ENCODE measurements at places on chromosomes 2 and 18.
A peak's percentile ranks its signal among the peaks of the same experiment; 100 is the strongest.

DNA sequence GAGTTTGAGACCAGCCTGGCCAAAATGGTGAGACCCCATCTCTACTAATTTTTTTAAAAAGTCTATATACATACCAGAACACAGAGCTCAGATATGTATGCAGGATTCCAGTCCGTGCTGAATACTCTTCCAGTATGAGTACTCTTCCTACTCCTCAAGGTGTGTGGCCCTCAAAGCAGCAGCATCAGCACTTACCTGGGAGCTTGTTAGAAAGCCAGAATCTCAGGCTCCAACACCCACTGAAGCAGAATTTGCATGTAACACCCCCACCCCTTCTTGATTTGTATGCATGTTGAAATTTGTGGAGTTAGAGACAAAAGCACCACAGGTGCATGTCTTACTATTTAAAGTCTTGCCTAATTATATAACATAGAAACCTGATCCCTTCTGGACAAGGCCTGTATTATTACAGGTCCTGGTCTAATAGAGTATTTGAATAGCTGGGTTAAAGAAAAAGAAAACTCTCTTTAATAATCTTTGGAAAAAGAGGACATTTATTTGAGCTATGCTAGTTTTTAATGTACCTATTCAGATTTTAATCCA is 50.3 kb upstream of the NFE2L2 start:
- no peak for DNase-seq

DNA sequence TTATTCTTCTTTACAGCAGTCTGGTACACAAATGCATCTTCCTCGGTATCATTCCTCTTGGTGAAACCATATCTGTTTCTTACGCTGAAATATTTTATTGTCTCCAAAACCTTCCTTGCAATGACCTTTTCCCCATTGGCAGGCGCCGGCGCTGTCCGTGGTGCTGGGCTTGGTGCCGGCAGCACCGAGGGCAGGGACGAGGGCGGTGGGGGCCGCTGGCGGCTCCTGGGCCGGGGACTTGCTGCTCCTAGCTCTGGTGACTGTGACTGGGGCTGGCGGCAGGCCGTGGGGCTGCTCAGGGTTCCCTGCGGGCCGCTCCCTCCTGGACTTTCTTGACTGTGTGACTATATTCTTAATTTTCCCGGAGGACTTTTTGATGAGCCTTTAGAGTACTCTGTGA is 72.5 kb downstream of the GPR39 start:
- DNase-seq = no peak

- no peak for DNase-seq
Observed at GRCh38 chr2:85222792-85223191, 89.6 kb downstream of the TCF7L1 start.

DNA sequence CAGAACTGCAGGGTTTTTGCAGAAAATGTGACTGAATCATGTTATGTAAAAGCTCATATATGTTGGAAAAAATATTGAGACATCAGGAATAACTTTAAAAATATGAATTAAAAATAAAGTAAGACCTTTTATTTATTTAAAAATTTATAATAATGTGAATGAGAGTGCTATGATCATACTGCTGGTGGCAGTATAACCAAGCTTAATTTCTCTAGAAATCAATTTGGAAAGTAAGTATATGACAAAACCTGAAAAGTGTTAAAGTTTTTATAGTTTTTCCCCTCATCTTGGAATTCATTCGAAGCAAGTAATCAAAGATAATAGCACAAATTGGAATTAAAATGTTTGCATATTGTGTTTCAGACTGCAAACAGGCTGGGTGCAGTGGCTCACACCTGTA is 7.5 kb downstream of the SLC39A10 start:
- DNase-seq = no peak

DNA sequence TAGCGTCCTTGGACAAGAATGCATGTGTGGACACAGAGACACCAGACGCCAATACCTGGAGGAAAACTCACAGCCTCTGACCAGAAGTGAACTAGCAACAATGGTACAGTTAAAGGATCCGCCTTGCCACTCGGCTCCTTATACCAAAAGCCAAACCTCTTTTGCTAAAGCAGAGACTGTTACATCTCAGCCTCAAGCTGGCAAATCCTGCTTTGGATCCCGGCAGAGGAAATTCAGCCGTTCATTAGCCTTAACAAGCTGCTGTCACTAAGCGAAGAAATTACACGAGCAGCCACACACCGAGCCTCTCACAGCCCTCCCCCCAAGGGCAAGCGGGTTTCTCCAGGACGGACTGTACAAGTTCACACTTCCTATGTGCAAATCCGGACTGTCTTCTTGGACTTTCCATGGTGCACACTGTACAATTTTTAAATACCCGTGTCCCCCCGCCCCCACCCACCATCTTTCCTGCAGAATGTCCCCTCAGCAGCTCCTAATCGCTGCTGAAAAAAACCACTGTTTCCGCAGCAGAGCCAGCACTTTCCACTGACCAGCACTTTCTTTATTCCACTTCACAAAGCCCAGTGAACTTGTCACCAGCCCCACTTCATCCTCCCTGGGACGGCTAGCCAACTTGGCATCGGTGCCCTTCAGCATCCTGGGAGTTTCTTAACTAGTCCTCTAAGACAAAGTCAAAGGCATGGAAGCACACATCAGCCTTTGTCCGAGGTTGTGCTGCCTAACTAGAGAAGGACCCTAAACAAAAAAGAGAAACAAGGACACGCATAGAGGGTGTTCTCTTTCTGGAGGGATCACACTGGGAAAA is 1.5 kb downstream of the KLF7 start:
- DNase-seq = peak; percentile 85

DNA sequence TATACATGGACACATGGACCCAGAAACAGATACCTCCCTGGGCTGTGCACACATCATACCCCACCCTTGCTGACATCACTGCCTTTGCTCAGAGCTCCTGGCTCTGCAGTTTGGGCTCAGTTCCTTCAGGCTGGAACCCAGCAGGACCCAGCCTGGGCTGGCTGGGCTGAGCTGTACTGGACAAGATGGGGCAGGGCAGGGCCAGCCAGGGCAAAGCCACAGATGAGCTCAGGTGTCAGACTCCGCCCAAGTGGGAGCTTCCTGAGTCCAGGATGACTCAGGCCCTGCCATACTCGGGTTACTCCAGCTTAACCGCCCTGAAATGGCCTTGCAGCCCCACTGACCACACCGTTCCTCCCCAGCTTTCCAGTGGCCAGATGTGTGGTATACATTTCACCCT is 284.9 kb downstream of the OSR1 start:
- DNase-seq = peak; percentile 18

GRCh38 chr2:226511311-226511710 is 288.3 kb downstream of the IRS1 start:
- DNase-seq = no peak

DNA sequence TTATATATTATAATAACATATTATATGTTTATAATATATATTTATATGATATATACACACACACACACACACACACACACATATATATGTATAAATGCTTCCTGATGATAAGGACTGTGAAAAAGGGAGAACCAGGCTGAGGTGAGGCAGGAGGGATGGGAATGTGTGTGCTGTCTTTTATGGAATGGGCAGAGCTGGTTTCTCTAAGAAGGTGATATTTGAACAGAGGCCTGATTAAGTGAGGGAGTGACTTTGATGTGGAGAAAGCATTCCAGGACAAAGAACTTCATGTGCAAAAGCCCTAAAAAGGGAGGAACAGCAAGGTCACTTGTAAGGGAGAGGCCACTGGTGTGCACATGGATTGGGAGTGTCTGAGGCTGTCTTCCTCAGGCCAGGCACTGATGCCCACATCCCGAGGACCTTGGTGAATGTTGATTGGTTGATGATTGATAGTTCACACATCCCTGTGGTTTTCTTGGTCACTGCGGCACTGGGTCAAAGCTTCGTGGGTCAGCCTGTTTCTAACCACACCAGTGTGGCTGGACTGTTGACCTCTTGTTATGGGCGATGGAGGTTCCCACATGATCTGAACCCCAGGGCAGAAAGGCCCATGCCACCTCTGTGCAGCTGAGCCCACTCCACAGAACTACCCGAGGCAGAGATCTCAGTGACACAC is 196.9 kb downstream of the MYCN start:
- no peak for DNase-seq

- DNase-seq = no peak
Observed at GRCh38 chr18:56455141-56455540, 183.3 kb downstream of the TXNL1 start.

- DNase-seq = no peak
Observed at GRCh38 chr2:28480403-28481049, 15.3 kb upstream of the PLB1 start.

DNA sequence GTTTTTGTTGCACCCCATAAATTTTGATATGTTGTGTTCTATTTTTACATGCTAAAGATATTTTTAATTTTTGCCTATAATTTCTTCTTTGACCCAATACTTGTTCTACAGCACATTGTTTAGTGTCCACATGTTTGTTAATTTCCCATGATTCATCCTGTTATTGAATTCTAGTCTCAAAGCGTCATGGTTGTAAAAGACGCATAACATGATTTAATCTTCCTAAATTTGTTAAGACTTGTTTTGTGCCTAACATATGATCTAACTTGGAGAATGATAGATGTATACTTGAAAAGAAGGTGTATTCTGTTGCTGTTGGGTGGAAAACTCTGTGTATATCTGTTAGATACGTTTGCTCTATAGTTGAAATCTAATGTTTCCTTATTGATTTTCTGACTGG is 27.1 kb upstream of the SULT1C3 start:
- DNase-seq = no peak

DNA sequence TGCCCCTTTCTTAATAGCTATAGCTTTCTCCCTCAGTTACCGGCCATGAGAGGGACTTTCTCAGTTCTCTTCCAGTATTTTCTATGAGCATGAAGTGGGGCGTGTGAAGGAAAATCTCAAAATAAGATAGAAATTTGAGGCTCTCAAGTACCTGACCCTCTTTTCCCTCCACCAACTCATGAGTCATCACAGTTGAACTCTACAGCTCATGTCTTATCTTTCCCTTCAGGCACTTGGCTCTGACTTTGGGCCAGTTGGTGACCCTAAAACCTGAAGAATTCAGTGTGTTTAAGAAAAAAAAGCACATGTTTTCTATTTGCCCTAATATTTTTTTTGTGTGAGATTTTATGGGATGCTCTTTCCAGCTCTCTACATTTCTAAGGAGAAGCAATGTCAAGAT is 896.7 kb upstream of the ZEB2 start:
- DNase-seq = no peak

DNA sequence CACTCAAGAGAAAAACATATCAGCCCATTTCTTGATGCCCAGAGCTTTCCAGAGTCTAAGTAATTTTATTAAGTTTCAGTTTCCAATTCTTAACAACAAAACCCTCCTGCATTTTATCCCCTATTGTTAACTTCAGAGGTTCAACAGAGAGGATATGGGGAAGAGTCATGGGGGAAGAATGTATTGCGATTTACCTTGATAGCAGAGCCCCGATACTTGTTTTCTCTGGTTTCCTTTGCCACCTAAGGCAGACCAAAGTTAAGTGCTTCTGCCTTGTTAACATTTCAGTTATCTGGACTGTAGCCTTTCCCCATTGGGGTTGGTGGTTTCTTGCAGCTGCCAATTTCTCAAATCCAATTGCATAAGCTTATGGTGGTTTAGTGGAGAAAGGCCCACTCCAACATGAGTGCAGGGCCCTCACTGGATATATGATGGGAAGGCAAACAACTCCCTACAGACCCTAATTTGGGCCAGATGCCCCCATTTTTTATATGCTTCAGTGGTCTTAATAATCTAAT is 82.0 kb upstream of the ITGB6 start:
- peak; percentile 84 for DNase-seq

DNA sequence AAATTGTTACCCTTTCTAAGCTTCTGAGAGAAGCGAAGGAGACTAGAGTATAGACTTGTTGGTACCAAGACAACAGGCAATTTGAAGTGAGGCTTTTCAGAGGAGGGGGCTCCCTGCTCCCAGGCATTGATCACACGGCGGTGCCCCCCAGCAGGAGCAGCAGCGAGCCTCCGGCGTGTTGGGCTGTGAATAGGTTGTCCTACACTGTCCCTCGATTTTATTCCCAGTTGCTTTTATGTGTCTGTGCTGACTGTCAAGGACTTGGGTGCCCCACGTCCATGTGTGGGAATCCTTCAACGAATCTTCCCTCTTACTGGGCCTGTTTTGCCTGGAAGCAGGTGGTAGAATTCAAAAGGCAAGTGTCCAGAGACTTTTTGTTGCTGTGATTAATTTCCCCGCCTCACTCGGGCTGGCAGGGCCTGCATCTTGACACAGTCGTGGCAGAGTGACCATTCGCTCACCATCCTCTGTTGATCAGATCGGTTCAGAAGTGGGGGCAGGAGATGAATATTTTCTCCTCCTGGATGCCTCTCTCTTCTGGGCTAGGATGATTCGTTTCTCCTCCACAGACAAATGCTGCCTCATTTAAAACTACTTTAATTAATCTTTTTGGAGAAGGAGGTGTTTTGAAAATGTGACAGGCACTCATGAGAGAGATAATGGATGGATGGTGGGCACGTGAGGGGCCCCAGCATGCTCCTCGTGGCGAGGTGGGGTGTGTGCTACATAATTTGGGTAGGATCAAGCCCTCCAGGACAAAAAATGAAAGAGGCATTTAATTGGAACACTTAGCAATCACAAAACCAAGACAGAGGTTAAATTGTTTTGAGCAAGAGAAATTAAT is 77.6 kb downstream of the SMIM21 start:
- no peak for DNase-seq

DNA sequence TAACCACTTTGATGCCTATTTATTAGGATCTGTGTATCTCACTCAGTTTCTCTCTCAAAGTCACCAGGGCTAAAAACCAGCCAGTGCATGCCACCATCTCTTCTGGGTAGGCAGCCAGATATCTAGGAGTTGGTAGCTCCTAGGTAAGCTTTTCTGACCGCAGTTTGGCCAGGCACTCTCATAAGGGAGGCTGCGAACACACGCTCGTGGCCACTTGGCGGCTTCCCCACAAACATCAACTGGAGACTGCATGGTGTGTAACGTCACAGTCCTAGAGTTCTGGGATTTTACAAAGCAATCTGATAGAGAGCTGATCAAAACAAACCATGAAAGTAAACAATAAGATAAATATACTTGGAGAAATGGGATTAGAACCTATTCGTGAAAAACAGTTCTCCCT is 424.3 kb upstream of the ACVR2A start:
- no peak for DNase-seq

DNA sequence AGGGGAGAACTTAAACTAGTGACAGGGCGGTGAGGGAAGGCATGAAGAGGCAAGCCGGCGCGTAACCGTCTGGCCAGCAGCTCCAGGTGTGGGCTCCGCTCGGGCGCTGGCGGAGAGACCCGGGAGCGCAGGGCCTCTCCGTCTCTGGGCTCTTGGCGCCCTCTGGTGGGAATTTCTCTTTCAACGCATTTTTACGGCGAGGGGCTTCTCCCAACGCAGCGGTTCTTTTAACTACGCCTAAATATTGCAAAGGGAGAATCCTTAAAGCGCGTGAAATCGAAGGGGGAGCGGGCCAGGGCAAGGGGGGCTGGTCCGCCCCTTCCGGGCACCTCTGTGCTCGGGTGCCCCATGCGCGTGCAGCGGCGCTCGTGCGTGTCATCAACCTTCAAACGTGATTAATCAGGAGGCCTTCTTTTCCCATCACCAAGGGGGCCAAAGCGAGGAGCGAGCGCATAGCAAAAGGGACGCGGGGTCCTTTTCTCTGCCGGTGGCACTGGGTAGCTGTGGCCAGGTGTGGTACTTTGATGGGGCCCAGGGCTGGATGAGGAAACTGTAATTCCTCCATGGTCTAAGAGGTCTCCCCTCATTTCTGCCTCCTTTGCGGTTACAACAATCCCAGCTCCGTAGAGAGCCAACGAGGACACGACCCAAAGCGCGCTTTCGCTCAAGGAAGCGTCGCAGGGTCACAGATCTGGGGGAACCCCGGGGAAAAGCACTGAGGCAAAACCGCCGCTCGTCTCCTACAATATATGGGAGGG is 762 bp upstream of the GAD1 start:
- peak; percentile 92 for DNase-seq
